Mesenchymal stem cell (in vitro differentiated cells and primary cell): ENCODE measurements at places on chromosomes 3 and 15.
A peak's percentile ranks its signal among the peaks of the same experiment; 100 is the strongest.

GRCh38 chr3:19155375-19155774, 7.1 kb downstream of the KCNH8 start:
- DNase-seq = no peak

DNA sequence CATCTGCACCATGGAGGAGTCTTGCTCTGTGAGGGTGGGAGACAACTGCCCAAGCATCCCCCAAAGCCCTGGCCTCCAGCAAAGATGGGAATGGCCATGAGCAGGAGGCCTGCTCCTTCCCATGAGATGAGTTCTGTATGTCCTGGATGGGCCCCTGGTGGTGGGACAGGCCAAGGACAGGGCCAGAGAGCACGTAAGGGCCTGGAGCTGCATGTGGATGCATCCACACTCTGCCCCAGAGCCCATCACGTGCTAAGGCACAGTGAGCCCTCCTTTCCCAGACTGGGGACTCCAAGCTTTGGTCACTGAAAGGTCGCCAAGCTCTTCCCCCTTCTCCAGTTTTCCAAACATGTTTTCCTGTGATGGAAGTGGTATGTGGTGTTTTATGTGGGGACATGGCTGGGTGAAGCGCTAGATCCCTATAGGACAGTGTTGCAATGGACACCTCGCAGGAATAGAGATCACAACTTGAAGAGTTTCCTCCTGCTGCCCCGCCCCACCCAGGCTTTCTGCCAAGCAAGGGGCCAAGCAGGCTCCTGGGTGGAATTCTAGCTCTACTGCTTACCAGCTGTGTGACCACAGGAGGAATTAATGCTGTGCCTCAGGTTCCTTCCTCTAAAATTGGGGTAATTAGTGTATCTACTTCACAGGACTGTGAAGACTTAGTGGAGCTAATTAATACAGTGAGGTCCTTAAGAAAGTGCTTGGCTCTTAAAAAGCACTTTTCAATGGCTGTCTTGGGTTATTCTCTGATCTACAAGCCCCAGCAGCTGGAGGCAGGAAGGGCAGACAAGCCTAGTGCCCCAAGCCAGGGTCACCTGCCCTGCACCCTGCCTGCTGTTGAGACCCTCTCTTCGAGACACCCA, 106.4 kb upstream of the RPL32 start:
- DNase-seq = peak; percentile 61

DNA sequence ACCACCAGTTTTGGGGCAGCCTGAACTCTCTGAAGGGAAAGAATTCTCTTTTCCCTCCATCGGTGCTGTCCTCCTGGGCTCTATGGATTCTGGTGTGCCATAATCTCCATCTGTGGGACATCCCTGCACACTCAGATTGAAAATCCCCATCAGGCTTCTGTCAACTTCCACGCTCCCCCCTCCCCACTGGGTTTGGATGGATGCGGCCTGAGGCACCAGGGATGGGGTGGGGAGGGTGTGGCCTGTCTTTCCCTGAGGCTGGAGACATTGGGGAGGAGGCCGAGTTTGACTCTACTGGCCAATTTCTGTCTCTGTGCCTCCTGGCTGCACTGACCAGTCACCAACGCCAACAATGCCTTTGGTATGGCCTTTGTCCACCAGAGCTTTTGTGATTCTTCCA, 16.3 kb upstream of the FBLN2 start:
- DNase-seq = no peak

GRCh38 chr3:170488802-170489201, 70.1 kb downstream of the CLDN11 start:
- peak; percentile 63 for DNase-seq

GRCh38 chr3:40229386-40229785, 80.1 kb upstream of the EIF1B start:
- no peak for DNase-seq

DNA sequence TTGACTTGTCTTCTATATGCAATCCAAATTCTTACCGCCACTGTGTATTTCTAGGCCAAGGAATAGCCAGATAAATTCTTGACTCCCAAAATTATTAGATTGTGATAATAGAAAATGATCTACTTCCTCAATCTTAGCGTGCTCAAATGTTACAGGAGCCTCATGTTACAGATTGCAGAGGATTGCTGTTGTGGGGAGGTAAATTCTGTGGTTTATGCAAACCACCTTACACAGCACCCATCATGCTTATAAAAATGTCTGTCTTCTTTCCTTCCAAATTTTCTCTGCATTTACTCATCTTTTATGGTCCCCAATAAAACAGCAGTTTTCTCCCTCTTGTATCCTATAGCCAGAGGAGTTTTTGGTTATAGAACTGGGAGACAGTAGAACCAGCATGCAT, 420.2 kb upstream of the ROBO1 start:
- DNase-seq = no peak

DNA sequence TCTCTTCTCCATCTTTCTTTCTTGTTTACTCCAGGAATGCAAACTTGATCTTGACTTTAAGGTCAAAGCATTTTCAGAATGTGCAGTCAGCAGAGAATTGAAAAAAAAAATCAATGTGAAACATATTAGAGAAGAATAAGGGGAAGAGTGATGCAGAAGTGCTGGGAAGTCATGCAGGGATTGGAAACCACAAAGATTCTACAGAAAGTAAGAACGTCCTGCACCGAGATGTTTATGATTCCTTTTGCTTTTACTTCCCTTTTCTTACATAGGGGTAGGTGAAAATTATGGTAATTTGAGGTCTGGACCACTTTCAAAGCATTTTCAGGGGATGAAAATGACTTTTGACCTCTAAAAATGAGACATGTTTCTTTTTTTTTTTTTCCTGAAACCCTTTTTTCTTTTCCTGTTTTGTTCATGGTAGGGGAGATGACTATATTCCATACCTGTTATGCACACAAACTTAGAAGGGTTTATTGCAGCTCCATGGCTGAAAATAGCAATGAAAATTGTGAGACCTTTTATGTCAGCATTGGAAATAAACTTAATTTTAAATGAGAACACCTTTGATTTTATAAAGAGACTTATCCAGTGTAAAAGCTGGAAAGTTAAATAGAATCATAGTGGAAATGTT, 623.5 kb upstream of the TBL1XR1 start:
- peak; percentile 44 for DNase-seq

DNA sequence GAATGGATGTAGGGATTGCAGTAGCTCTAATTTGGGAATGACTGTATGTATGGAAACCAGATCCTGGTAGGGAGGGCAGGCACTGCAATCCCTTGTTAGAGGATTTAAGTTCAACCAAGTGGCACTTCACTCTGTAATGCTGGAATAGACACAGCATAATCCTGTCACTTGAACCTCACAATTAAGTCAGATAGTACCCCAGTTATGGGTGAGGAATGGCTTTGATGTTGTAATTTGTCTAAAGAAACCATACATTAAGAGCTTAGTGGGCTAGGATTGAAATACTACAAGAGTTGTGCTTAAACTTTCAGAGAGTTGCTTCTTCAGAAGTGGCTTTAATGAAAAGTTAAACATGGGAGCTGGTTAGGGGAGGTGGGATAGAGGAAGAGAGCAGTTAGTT, 9.3 kb downstream of the RAB7A start:
- DNase-seq = no peak

DNA sequence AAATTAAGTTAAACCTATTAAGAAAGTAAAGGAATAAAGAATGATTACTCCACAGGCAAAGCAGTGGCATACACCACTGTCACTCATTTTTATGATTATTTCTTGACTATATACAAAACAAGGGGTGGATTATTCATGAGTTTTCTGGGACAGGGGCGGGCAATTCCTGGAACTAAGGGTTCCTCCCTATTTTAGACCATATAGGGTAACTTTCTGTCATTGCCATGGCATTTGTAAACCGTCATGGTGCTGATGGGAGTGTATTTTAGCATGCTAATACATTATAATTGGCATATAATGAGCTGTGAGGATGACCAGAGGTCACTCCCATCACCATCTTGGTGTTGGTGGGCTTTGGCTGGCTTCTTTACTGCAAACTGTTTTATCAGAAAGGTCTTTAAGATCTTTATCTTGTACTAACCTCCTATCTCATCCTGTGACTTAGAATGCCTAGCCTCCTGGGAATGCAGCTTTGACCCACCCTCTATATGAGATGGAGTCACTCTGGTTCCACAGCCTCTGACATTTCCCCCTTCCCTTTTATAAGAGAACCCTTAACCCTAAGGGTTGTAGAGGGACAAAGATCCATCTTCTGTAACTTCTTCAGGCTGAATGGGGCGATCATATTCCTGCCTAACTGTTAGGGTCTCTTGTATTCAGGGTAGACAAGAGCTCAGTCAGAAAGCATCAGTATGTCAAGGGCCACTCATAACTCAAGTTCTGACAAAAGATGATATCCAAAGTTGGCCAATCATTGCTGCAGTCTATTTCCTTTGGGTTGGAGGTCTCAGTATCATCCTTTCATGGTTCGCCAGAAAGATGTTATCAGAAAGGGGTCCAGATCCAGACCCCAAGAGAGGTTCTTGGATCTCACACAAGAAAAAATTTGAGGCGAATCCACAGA, 79.5 kb upstream of the LIPC start:
- peak; percentile 16 for DNase-seq

GRCh38 chr15:66901336-66902100, 163.9 kb upstream of the SMAD3 start:
- DNase-seq = peak; percentile 53

DNA sequence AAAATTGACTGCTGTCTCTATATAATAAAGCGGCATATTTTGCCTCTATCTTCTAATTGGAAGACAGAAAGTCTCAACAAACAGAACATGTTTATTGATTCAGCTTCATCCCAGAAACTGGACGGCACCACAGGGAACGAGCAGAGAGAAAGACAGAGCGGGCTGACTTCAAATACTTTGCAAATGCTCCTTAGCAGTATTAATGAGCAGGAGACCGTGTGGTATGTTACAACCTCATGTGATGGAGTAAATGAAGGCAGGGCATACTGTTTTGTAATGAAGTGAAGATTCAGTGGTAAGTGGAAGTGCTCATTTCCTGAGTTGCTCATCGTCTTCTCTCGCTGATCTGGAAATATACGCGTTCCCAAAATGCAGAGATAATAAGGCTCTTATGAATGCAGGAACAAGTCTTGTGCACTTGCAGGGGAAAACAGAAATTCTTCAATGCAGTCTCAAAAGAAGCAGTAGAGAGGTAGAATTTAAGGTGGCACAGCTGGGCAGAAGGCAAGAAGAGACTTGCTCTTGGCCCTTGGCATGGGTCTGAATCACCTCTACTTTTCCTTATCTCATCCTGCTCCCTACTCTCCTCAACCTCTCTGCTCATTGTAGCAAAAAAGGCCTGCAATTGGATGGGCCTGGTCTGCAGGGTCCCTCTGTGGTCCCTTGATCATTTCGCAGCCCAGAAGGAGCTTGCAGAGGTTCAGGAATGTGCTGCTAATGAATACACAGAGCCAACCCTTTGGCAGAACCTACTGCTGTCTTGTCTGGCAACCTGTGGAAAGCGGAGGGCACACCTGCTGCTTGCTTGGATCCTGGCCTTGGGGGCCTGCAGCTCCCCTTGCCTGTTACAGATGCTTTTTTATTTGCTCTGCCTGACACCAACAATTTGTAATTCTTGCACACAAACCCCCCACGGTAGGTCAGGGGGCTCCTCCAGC, 604.9 kb upstream of the CFAP20DC start:
- no peak for DNase-seq

DNA sequence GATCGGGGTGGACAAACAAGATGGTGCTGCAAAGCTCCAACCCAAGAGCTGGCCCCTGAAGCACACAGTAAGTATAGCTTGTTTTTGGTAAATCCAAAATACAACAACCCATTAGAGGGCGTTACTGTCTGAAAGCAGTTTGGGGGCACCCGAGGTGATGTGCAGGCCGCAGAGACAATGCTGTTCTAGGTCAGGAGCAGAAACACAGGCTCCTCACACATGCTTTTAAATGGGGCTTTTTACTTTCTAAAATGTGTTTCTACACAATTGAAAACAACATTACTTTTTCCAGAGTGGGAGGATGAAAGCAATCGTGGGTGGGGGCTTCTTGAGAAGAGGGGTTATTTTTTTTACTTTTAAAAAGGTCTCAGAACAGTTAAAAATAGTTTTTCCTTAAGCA, 1029.3 kb upstream of the CFAP20DC start:
- no peak for DNase-seq

DNA sequence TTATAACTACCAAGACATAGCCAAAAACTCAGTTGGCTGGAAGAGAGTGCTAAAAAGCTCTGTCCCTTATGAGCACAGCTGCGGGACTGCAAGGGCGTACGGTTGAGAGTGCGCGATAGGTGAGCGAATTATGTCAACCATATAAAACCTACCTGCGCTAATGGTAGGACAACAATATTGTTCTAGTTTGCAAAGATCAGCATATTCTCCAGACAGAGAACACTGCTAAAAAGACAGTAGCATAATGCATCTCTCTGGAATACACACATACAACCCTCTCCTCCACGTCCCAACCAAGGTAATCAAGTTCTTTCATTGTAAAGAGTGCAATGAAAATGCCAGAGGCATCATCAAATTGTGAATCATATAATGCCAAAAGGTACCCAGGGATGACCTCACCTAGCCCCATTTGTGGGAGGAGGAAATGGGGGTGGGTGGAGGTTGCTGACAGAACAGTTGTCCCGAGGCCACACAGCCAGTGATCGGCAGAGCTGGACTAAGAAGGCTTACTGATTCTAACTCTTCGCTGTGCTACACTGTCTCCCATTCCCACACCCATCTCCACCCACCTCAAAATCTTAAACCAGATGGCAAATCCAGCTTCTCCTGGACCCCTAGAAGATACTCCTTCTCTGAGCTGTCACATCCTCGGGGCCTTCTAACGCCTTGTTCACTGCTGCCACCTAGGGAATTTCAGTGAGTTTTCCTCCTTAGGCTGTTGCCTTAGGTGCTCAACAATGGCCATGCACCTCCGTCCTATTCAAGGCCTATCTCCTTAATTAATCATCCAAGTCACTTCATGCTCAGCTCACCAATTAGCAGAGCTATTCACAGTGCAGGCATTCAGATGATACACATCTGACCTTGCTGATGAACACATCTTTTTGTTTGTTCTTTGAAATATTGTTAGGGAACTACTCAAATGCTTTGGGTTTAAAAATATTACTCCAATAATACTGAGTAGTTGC, 60.7 kb downstream of the RPL22L1 start:
- DNase-seq = peak; percentile 79

- DNase-seq = peak; percentile 67
Measured at GRCh38 chr15:83092309-83092976, 15.0 kb upstream of the TM6SF1 start.

DNA sequence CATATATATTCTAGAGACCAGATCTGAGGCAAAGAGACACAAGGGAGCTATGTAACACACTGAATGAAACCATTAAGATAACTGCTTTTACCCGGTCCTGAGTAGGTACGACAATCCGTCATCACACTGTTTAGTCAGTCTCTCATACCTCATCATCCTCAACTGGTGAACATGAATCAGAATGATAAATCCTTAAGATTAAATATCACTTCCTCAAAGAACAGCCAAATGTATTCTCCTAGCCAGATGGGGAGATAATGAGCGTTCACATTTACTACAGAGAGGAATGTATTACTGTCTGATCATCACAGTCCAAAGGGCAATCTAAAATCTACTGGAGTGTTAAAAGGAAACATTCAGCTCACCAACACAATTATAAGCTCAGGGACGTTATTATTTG, 319.4 kb upstream of the STAC start:
- no peak for DNase-seq

DNA sequence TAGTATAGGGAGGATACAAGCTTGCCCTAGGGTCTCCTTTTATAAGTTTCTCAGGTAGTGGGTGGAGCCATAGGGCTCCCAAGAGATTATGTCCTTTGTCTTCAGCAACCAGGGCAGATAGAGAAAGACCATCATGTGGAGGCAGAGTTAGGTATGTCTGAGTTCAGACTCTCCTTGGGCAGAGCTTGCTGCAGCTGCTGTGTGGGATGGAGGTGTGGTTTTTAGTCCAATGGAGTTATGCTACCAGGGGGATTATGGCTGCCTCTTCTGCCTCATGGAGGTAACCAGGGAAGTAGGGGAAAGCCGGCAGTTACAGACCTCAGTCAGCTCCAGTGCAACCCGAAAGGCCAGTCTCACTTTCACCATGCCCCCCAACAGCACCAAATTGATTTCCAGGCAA, 220.5 kb downstream of the NECTIN3 start:
- no peak for DNase-seq
